ENCODE measurements at places on chromosomes 12 and 14. TPM values are rescaled to one million over a fixed set of nuclear protein-coding genes. Genes with fewer than 3 reads are reported as not detected.

The SPTB gene
- total RNA-seq, result 1.0 TPM

The KRT1 gene
- total RNA-seq, result not detected

DNA sequence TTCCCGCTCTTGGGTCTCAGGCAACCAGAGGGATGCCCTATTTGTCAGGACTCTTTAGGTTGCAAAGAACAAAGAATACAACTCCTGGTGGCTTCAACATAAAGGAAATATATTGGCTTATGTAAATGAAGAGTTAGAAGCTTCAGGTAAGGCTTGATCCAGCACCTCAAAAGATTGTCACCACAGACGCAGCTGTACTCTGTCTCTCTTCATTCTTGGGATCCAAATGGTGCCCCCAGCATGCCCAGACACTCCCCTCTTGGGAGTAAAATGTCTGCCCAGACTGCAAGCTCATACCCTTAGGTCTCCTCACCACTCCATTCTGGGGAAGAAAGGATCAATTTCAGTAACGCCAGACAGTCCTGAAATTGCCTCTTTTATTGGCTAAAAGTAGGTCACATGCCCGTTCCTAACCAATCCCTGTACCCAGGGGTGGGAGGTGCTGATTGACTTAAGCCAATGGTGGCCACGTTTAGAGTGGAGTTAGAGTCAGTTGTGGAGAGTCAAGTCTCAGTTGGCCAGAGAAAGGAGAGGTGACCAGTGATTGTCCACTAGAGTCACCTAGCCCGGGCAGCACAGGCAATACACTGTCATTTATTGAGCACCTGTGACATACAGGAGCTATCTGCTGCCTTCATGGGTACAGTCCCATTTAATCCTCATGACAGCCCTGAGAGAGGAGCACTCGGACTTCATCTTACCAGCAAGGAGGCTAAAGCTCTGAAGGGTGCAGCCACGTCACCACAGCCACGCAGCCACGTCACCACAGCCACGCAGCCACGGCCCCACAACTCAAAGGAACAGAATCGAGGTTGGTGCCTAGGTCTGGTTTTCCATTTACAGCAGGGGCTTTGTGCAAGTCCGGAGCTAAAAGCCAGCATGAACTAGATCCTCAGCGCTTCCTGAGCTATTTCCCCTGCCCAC, 19.7 kb upstream of the BEGAIN start:
- DNase-seq, result no peak

The IL31 gene
- not detected for total RNA-seq

DNA sequence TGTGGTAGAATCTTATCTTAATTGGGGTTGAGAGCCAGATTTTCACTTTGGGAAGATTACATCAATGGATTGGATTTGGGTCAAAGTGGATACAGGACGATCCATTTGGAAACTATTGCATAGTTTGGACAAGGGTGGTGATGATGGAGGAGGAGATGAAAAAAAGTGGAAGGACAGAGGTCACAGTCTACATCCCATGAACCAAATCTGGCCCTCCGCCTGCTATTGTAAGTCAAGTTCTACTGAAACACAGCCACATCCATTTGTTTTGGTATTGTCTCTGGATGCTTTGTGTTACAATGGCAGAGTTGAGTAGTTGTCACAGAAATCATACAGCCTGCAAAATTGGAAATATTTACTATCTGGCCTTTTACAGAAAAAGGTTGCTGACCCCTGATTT, 296.8 kb upstream of the NOS1 start:
- no peak for DNase-seq

DNA sequence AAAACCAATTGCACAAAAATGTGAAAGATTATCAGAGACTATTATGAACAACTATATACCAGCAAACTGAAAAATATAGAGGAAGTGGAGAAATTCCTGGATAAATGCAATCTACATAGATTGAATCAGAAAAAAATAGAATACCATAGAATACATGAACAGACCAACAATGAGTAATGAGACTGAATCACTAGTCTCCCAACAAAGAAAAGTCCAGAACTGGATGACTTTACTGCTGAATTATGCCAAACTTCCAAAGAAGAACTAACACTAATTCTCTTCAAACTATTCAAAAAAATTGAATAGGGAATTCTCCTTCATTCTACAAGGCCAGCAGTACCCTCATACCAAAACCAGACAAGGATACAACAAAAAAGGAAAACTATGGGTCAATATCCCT, 60.6 kb downstream of the GUCY2C start:
- no peak for DNase-seq

GRCh38 chr12:77893918-77894317, 63.2 kb downstream of the NAV3 start:
- DNase-seq, result no peak

DNA sequence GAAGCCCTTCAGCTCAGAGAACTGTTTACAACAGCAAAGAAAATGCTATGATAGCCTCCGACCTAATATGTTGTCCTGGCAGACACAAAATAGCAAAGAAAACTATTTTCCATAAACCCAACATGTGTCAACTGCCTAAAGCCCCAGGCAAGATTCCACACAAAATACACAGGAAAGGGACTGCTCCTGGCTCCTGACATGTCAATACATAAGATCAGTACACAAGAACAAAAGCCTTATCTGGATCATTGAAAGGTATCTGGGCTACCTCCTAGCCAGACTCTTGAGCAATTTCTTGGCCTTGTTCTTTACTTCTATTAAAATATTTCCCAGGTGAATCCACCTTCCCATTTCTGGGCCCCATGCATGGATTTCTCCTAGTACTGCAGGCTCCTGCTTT, 242.3 kb upstream of the GRIP1 start:
- DNase-seq, result no peak

DNA sequence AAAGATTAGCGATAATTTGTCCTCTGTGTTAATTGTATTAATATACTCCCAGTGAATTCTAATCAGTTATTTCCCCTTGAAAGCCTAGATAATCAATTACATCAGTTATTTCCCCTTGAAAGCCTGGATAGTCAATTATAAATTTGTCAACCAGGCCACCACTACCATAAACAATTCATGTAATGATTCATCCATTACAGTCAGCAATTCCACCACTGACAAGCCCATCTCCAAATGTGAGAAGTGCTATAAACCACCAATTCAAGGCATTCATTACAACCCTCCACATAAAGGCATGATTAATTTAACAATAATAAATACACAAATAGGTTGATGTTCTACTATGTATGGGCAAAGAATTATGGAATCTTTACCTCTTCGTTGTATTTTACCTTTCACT, 40.9 kb downstream of the INTS13 start:
- no peak for DNase-seq

The TBX3 gene
- total RNA-seq, result 120 TPM

DNA sequence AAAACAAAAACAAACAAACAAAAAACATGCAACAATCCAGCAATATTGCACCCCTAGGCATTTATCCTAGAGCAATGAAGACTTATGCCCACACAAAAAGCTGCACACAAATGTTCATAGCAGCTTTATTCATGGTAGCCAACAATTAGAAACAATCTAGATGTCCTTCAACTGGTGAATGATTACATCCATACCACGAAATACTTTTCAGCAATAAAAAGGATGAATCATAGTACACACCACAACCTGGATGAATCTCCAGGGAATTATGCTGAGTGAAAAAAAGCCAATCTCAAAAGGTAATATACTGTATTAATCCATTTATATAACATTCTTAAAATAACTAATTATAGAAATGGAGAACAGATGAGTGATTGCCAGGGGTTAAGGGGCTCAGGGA, 14.5 kb upstream of the GPR162 start:
- no peak for DNase-seq
